ENCODE measurements at places on chromosomes 3 and 15. TPM values are rescaled to one million over a fixed set of nuclear protein-coding genes. Genes with fewer than 3 reads are reported as not detected.

The MESP2 gene
- total RNA-seq, result not detected

GRCh38 chr3:48507256-48508061, 3.5 kb upstream of the SHISA5 start:
- H3K4me3 ChIP-seq, result no peak overlapping the region
- H3K4me1 ChIP-seq, result no peaks in the 10 kb centered on the region
- H3K27me3 ChIP-seq, result no peaks in the 10 kb centered on the region
- no peaks in the 10 kb centered on the region for H3K36me3 ChIP-seq

DNA sequence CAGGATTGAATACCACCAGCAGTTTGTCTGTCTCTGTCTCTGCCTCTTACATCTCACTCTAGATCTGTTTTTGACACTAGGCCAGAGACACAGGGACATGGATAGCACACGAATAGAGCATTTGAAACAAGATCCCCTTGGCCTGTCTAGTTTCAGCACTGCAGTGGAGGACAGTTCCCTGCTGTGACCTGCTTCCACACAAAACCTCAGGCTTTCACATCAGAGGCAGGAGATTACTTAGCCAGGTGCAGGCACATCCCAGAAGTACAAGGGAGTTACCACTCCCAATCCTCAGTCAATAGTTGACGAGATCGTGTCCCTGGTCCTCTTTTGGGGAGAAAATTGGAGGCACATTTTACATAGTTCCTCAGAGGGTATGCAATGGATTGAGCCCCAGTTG, 34.0 kb upstream of the CCK start:
- no peak overlapping the region for H3K27ac ChIP-seq
- H3K27me3 ChIP-seq, result no peaks in the 10 kb centered on the region
- H3K36me3 ChIP-seq, result no peaks in the 10 kb centered on the region
- no peak for DNase-seq
- H3K4me3 ChIP-seq, result no peak overlapping the region

DNA sequence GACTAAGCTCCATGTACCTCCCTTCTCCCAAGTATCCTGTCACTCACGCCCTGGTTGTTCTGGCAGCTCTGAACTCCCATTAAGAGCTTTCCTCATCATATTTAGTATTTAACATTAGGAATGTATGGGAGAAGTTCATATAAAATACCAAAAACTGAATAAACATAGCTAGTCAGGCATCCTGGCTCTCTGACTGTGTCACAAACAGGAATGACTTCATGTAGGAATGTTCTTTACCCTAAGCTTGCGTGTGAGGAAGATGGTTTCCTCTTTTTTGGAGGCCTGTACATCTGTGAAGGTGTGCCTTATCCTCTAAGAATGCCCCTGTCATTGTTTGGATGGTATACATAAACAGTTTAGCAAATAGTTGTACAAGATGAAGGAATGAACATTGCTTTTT, 38.6 kb downstream of the SEMA6D start:
- no peak overlapping the region for H3K27ac ChIP-seq
- H3K4me1 ChIP-seq, result peaks cover 4% of the 10 kb centered on the region
- H3K4me3 ChIP-seq, result no peak overlapping the region
- no peaks in the 10 kb centered on the region for H3K27me3 ChIP-seq
- no peaks in the 10 kb centered on the region for H3K36me3 ChIP-seq

DNA sequence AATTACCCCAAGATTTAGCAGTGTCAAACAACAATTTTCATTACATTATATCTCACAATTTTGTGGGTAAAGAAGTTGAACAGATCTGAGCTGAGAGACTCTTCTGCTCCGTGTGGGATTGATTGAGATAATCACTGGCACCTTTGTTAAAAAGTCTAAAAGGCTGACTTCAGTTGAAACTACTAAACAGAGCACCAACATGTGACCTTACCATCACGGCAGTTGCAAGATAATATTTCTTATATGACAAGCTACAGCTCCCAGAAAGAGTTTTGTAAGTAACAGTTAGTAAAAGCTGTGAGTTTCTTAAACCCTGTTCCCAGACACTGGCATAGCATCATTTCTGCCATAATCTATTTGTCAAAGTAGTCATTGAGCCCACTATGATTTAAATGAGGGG, 25.0 kb downstream of the CGGBP1 start:
- DNase-seq, result no peak
- H3K27ac ChIP-seq, result no peak overlapping the region
- H3K36me3 ChIP-seq, result no peaks in the 10 kb centered on the region
- H3K4me3 ChIP-seq, result no peak overlapping the region
- H3K27me3 ChIP-seq, result no peaks in the 10 kb centered on the region

DNA sequence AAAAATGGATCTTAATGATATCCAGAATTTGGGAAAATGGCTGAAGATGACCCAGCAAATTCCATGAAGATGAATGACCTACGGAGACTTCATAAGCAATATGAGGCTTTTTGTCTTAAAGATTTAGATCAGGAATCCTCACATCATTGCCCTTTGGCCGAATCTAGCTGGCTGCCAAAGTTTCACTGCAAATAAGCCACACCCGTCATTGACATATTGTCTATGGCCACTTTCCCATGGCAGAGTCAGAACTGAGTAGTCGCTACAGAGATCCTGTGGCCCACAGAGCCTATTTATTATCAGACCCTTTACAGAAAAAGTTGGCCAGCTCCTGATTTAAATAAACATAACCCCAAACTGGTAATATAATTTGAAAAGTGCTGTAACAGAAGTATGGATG, 307.4 kb upstream of the RARB start:
- H3K4me3 ChIP-seq, result no peak overlapping the region
- no peaks in the 10 kb centered on the region for H3K4me1 ChIP-seq
- no peak for DNase-seq
- H3K27me3 ChIP-seq, result no peaks in the 10 kb centered on the region
- H3K27ac ChIP-seq, result no peak overlapping the region
- no peaks in the 10 kb centered on the region for H3K36me3 ChIP-seq

Measured in aorta (tissue), 5 donors.